ENCODE measurements at places on chromosomes 3 and 15. TPM values are rescaled to one million over a fixed set of nuclear protein-coding genes. Genes with fewer than 3 reads are reported as not detected.

DNA sequence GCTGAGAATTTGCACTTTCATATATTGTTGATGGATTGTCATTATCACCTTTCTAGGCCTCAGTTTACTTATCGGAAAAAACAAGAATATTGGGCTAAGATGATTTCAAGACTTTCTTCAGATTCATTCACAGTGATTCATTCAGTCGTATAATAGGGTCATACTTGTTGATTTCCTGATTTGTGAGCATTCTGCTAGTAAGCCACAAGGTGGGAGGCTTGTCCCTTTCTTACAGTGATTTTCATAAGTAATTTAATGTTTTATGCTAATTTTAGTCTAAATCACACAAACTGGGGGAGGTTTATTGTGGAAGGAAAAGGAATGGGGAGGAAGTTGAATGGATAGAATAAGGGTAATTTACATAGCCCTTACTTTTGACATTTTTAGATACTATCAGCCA, 126.8 kb upstream of the GOLGA6L4 start:
- DNase-seq: no peak

DNA sequence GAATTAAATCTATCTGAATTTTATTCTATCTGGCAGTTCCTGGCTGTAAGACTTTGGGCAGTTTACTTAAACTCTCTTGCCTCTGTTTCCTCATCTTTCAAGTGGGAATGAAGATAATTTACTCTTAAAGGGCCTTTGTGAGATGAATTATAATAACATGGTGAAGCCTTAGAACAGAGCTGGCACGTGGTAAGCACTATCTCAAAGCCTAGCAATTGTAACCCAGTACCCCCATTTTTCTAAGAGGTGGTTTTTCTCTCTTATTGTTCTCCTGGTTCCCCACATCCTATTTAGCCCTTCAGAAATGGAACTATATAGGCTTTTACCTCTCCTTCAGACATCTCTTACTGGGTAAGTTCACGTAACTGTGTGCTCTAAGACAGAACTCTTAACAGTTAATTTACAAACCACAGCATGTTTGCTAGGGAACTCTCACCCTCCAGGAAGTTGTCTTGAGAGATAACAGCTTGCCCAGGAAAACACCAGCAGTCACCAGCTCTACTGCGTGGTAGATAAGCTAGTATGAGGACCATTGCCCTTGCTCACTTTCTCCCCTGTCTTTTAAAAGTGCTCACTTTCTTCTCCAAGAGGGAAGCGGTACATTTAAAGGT, 12.3 kb upstream of the CRBN start:
- DNase-seq: no peak

TFDP2 gene
- 22.7 TPM for total RNA-seq

CLEC3B gene
- not detected for total RNA-seq

DNA sequence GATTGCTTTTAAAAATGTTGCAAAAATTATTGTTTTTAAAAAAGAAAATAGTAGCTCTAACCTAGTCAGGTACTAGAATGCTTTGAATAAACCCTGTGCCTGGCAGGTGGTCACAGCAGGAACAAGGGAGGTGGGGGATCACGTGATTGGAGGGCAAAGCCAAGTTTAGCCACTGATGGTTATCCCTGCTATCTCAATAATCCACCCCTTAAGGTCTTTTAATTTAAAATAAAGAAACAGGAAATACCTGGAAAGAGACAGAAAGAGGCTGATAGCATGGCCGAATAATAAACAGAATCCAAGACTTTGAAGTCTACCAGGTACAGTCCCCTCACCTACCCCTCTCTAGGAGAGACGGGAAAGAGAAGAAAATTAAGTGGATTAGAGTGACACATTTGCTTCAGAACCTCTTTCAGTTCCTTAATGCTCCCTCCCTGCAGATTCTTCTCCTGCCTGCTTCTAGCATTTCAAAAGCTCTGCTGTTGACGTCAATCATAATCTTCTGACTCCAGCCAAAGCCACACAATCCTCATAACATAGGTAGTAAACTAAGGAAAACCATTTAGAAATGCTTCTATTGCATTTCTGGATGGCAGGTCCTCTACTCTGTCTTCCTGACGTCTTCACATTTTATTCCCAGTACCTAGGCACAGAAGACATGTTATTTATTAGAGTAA, 303.4 kb upstream of the MME start:
- DNase-seq: no peak

- DNase-seq: no peak
These were observed 125.5 kb downstream of the MBNL1 start for GRCh38 chr3:152394246-152394645.

TTLL13 gene
- 1.0 TPM for total RNA-seq

DNA sequence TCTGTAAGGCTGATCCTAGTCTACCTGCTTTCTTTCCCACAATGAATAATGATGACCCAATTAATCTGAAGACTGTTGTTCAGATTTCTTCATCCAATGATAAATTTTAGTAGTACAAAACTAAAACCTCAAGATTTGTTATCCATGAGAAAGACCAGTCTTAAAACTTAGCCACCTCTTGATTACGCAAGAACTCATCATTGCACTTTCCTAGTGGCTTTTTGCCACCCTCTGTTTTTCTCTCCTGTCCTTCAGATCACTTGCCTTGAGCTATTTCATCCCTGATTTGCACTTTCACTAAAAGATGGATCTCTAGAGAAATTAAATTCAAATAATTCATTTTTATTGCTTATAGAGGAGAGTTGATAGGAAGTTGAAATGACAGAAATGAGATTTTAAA, 142.7 kb upstream of the RBMS3 start:
- no peak for DNase-seq

DNAH1 gene
- total RNA-seq: 19.8 TPM

MAP4 gene
- total RNA-seq: 70.1 TPM

- no peak for DNase-seq
These were observed 1.1 kb upstream of the GABRB3 start for GRCh38 chr15:26773917-26774316.

Measured in activated naive CD4-positive, alpha-beta T cell treated with anti-CD3 and anti-CD28 coated beads, Interleukin-2, amount 50 U/mL, for 72 hours (primary cell).